HCEC 1CT (cell line): ENCODE measurements at places on chromosomes 6 and 20.

- DNase-seq = peak; percentile 93
Observed at GRCh38 chr20:325045-325888, at the start of gene SOX12. SOX12 (plus strand) TSS chr20:325552; CDS start chr20:325925, 373 bp downstream.

DNA sequence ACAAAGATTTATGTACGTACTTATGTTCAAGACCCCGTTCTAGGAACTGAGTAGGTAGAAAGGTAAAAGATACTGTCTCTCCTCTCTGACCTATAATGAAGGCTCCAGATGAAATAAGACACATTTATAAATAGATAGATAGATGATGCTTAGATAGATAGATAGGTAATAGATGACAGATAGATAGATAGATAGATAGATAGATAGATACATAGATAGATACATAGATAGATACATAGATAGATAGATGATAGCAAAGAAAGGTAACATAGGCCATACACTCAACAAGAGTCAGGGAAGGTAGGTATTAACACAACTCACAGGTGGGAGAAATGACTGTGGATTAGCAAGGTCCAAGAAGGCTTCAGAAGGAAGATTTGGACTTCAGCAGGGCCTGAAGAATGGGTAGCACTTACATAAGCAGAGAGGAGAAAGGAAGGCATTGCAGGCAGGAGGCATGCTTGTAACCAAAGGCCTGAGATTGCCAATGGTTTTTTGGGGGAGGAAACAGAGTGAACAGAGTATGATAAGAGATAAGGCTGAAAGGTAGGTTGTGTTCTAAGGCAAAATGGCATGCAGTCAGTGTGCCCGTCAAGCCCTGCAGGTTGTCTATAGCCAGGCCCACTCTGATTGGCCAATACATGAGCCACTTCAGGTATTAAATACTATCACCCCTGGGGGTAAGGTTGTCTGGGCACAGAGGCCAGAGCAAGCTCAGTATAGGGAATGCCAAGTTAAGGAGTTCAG lies 7.7 kb upstream of the MYB start:
- no peak for DNase-seq

DNA sequence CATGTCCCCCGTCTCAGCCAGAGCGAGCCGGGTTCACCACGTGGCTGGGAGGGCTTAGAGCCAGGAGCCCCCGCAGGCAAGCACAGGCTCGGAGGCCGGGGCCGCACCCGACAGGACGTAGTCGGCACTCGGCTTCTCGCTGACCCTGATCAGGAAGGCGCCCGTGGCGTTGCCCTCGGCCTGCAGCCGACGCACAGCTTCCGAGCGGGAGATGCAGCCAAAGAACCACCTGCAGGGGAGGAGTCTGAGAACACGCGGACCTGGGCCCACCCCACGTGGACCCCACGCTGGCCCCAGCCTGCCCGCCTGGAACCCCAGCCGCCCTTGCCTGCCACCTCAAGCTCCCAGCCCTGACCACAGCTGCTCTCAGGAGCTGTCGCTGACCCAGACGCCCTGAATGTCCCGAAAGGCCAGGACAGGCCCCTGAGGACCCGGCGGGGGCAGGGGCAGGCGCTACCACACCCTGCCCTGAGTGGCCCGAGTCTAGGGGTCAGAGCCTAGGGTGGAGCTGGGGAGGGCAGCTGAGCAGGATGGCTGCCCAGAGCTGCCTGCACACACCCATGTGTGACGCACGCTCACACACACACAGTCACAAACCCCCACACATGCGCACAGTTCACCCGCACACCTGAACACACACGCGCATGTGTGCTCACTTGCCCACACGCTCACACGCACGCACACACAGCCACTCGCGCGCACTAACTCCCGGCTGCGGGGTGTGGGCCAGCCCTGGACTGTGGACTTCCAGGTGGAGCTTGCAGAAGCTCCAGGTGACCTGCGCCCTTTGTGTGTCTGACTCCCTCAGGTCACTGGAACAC lies 2.1 kb downstream of the PTK6 start:
- no peak for DNase-seq

GRCh38 chr6:74137911-74138310 lies 441.9 kb downstream of the CD109 start:
- DNase-seq = peak; percentile 18

DNA sequence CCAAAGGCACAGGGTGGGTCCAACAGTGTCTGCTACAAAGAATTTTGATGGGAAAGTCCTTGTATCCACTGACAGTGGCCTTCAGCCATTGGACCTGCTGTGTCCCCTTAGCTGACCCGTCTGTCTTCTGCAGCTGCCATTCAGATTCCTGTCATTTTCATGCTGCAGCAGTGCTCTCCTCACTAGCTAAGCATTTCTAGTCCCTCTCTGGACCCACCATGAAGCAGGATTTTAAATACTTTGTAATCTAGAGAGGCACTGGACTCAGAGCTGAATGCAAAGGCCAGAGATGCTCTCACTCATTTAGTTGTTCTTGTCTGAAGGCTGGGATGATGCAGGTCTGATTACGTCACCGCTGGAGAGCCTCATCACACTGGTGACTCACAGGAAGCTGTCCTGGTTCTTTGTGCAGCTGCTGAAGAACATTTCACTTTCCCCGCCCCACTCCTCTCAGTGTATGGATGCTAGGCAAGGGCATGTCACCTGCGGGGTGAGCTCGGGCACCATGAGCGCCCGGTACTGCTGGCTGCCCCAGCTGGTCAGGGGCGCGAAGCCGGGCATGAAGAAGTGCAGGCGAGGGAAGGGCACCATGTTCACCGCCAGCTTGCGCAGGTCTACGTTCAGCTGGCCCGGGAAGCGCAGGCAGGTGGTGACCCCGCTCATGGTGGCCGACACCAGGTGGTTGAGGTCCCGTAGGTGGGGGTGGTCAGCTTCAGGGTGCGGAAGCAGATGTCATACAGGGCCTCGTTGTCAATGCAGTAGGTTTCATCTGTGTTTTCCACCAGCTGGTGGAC lies 19.4 kb upstream of the TUBB2A start:
- peak; percentile 90 for DNase-seq

DNA sequence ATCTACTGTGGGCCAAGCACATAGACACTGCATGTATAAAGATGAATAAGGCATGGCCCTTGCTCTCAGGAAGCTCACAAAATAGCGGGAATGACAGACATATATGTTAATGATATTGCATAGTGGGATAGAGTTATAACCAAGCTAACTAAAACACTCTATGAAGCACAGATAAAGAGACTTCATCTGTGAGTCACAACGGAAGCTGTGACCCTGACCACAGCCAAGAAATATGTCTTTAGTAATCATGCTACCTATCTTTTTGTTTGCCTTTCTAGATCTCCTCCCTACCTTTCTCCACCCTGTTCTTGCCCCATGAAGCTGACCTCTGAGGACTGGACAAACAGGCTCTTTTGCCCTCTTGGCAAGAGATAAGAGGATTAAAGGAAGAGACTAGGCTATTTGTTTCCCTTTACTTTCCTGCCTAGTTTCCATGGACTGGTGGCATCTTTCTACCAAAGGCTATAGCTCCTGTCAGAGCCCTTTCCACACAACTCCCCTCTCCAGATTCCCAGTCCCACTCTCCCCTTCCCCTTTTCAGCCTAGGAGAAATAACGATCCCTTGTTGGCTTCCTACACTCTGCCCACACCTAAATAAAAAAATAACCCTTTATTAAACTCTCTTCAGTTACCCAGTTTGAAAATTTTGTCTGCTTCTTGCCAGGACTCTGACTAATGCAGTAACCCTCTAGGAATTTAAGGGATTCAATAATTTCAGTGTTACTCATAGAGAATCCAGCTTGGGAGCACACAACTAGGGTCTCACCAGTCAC lies 504.9 kb upstream of the MARCKS start:
- DNase-seq = peak; percentile 89

DNA sequence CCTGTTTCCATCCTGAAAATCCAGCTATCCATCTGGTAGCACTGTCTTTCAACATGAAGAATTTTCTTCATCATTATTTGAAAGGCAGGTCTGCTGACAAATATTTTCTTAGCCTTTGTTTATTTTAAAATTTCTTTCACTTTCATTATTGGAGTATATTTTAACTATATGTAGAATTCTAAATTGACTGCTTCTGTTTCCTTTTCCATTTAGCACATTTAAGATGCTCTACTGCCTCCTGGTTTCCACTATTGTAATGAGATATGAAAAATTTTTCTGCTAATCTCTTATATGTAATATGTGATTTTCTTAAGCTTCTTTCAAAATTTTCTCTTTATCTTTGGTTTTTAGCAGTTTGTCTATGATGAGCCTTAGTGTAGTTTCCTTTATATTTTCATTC lies 97.3 kb downstream of the TBC1D32 start:
- DNase-seq = no peak

GRCh38 chr20:50540620-50541605 lies 30.7 kb downstream of the PTPN1 start:
- peak; percentile 92 for DNase-seq

DNA sequence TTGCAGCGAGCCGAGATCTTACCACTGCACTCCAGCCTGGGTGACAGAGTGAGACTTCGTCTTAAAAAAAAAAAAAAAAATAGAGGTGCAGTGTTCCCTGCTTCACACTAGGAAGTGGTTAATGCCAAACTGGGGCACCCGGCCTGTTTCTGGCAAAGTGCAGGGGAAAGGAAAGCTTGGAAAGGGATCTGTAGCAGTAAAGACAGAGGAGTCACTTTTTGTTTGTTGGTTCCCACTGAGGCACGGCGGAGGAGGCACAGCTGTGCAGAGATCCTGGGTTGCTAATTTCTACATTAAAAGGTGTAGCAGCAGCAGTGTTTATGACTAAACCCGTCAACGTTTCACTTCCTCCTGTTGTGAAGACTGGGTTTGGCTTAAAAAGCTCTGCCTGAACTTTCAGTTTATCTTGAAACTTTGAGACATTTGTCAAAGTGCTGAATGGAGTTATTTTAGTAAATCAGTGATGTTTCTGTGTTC lies 125.6 kb downstream of the CARMIL1 start:
- DNase-seq = no peak

DNA sequence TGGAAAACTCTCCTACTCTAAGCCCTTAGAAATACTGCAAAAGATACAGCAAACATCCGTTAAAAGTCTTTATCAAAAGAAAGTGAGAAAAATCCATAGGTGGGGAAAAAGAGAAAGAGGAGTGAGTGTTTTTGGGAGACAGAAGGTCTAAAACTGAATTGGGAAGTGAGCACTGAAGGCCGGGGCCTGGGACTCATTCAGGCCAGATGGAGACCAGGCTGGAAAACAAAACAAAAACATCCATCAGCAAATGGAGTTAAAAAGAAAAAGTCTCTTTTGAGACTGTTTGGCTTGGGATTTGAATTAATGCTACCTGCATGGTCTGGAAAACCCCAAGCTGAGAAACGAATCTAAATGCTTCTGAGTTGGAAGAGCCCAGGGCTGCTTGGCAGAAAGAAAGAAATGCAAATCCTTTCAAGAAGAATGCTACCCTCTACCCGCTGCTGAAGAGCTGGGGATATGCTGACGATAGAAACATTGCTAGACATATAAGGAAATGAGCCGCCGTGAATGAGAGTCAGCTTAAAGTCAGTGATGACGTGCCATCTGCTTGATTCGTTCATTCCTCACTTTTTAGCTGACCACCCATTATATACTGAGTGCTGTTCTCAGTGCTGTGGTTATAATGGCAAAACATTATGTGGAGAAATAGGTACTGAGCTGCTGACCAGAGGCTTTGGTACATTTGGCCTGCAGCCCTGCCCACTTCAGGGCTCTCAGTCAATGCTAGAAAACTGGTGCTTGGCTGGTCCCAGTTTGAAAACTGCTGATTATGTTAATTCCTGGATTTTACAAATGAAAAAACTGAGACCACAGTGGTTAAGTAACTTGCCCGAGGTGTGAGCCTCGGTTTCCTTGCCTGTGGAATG lies 28.0 kb upstream of the TULP4 start:
- DNase-seq = peak; percentile 92

DNA sequence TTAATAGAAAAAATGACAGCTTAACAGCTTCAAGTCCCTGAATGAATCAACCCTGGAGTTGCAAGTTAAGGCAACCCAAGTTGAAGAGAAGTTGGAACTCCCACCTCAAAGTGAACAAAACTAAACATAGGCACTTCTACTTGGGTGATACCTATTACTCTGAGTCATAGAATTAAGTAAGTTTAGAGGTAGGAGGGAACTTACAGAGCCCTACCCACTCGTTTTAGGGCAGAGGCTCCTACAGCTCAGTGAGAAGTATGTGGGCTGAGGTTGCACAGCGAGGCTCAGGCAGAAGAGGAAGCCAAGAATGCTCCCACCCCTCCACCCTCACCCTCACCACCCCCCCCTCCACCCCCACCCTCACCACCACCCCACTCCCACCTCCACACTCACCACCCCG lies 42.2 kb downstream of the NFATC2 start:
- no peak for DNase-seq

DNA sequence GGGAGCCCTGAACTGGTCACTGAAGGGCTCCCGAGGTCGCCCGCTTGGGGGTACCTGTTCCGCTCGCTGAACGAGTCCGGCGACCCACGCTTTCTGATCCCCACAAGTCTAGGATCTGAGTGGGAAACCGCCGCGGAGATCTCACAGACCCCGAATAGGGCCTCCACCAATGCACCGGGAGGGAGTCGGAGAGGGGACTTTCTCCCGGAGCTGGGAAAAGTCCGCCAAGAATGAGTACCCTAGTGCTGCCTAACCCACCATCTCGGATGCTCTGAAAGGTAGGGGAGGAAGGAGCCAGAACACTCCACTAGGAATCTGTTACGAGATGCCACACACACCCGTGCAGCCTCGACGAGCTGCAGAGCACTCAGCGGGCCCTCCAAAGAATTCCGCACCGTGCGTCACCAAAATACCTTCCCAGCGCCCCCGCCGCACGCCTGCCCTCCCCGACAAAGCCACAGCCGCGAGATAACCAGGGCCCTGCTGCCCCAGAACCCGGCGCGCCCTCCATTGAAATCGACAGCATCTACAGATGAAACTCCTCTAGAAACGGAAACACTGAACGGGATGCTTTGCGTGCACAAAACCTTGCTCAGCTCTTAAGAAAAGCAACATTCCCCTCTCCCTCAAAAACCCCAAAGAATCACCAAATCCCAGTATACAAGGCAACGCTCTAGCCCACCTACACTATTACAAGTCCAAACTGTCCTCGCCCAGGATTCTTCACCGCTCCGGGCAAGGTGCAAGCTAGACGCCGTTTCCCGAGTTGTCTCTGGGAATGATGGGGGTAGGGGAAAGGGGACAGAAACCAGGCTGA lies 686 bp downstream of the COL12A1 start:
- peak; percentile 75 for DNase-seq

GRCh38 chr20:33507461-33507860 lies 17.6 kb downstream of the CBFA2T2 start:
- DNase-seq = no peak

- DNase-seq = no peak
Observed at GRCh38 chr6:127436578-127437110, 22.5 kb downstream of the KIAA0408 start.

DNA sequence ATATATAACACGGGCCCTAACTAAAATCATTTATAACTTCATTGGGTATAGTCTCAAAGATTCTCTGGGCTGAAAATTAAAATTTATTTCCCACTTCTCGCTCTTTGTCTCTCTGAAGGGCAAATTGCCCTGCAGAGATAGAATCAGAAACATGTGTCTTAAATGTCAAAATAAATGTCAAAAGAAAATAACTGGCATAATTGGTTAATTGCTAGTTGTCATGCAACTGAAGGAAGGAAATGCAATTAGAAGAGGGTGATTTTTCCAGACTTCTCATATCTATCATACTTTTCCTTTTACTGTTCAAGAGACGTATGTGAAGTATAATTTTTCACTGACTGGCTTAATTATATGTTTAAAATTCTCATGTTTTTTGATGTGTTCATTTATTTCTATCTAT lies 80.3 kb upstream of the HMGCLL1 start:
- DNase-seq = no peak

- DNase-seq = no peak
Observed at GRCh38 chr6:52152070-52152423, 34.1 kb upstream of the IL17A start.
